NCI-H1105 treated with DMSO at 0.1 percent for 48 hours (cell line): ENCODE measurements at places on chromosomes 12 and 14.
A peak's percentile ranks its signal among the peaks of the same experiment; 100 is the strongest.

GRCh38 chr12:116665666-116666304 is 72.1 kb downstream of the SPRING1 start:
- no peak for DNase-seq

- DNase-seq = no peak
Measured at GRCh38 chr12:119826661-119827445, 50.3 kb downstream of the CIT start.

DNA sequence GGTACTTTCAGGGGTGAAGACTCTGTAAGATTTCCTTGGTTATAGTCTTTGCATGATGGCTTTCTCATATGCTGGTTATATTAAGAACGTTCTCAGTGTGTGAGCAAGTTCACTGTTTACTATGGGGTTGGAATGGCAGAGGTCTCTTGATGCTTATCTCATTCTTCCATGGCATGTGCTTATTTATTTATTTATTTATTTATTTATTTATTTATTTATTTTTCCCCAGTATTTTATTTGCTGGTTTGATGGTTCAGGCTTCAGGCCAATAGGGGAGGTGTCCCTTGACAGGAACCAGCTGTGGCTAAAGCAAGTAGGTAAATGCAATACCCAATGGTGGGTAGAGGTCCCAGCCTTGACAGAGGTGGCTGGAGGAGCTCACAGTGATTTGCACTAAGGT is 161.3 kb upstream of the GARIN6 start:
- no peak for DNase-seq

GRCh38 chr14:64787619-64788018 is 83.4 kb downstream of the PLEKHG3 start:
- no peak for DNase-seq

GRCh38 chr12:10128687-10129086 is 1.3 kb downstream of the CLEC7A start:
- no peak for DNase-seq

- DNase-seq = no peak
Measured at GRCh38 chr12:82415402-82415801, 57.1 kb downstream of the METTL25 start.

GRCh38 chr12:94261119-94261518 is 112.7 kb downstream of the PLXNC1 start:
- no peak for DNase-seq

- no peak for DNase-seq
Measured at GRCh38 chr12:21301-22189, 45.0 kb upstream of the IQSEC3 start.

- DNase-seq = no peak
Measured at GRCh38 chr14:49408187-49408933, 177.8 kb downstream of the RPS29 start.

GRCh38 chr14:67674480-67675218 is at the start of gene VTI1B:
Gene VTI1B, minus strand, starts transcription at chr14:67674632. Its CDS starts 143 bp downstream, at chr14:67674489.
- DNase-seq = peak; percentile 81

DNA sequence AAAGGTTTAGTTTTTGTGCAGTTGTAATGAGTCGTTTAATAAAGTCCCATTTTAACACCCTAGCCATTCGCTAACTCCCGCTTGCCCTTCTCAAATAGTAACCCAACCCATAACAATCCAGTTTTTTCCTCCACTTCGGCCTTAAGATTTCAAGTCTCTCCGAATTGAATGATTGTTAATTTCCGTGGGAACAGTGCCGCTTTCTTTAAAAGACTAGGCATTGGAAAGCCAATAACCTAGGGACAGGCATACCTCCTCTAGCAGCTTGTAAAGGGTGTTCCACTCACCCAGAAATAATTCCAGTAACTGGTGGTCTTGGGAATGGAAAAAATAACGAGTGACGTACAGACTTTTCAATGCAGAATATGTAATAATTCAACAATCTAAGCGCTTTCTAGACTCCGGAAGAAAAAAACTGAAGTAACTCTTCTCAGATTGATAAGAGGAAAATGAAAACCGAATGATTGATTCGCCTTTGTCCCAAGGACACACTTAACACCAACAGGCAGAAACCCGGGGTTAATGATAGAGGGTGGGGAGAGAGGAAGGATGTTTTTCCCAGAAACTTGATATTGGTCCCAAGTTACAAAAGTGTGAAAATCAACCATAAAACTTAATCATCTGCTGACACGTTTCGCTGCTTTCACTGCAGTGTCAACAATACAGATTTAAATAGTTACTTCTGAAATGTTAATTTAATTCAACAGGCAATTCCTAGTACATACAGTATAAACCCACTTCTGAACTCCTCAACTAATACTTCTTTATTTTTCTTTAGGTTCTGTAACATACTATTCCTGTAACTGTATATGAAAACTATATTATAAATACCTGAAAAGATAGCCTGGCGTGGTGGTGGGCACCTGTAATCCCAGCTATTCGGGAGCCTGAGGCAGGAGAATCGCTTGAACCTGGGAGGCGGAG is 1.0 kb upstream of the SINHCAF start:
- no peak for DNase-seq

- no peak for DNase-seq
Measured at GRCh38 chr12:107649661-107650061, 35.9 kb upstream of the PWP1 start.

DNA sequence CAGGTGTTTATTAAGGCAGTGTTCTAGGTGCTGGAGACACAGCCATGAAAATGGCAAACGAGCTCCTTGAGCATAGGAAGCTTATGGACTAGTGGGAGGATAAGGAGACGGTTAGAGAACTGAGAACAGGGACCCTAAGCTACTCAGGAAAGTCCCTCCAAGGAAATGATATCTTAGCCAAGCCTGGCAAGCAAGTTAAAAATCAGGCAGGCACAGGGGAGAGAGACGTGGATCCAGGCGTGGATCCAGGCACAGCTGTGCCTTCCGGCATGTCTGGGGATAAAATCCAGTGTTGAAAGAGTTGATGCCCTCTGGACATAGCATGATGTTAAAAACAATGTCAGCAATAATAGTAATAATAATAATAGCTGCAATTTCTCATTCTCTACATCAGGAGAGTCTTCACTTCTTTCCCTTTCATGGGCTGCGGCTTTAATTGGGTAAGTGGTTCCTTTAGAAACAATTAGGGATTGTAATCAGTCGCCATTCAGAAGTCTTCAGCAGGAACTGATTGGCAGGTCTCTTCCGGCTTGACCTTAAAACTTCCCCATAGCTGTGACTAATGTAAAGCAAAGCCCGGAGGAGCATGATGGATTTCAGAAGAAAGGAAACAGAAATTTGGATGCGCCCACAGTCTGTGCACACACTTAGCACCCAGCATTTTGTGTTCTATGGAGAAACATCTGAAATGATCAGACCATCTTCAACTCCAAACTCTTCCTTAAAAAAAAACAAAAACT is 230.2 kb downstream of the SLC41A2 start:
- no peak for DNase-seq

- DNase-seq = no peak
Measured at GRCh38 chr12:52221912-52222457, 11.1 kb upstream of the KRT7 start.

GRCh38 chr12:75877763-75878621 is 153.6 kb downstream of the PHLDA1 start:
- DNase-seq = peak; percentile 26

DNA sequence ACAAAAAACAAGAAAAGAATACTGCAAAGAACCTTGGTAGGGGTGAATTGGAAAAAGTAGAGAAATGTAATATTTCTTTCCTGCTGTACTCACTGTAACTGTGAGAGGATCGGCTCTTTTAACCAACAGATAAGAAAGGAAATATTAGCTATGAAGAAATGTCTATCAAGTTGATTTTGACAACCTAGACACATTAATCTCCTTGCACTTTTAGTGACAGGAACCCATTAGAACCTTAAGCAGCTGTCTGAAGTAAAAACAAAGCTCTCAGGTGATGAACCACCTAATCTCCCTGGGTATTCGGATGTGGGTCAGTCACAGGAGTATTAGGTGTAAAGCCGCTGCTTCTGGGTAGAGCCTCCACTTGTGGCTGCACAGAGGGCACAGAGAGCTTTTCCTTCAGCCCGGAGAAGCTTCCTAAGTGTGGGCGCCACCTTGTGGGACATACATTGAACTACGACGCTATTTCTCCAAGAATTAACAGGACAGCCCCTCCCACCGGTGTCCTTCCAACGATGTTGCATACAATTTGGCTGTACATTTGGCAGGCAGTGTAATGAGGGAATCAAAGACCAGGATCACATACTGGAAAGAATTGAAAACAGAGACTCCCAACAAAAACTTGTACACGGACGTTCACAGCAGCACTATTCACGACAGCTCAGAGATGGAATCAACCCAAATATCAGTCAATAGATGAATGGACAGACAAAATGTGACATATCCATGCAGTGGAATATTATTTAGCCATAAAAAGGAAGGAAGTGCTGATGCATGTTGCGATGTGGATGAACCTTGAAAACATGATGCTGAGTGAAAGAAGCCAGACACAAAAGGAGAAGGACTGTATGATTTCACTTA is 28.9 kb upstream of the MAPKAPK5 start:
- DNase-seq = peak; percentile 88

DNA sequence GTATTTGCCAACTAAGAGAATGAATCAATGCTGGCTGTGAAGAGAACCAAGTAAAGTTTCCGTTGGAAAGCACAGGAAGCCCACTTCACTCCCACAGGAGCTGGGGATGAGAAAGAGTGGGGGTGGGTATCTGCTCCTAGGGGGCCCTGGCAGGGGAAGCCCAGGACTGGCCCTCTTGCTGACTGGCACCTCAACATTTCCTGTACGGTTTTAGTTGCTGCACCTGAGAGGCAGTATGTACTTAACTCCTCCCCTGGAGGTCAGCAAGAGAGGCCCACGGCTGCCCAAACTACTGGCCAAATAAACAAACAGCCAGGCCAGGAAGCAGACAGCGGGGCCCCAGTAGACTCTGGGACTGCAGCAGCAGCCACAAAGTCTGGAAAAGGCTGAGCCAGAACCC is 33.8 kb upstream of the VWF start:
- no peak for DNase-seq

GRCh38 chr12:25107920-25108319 is 87.0 kb downstream of the DNAI7 start:
- DNase-seq = no peak

DNA sequence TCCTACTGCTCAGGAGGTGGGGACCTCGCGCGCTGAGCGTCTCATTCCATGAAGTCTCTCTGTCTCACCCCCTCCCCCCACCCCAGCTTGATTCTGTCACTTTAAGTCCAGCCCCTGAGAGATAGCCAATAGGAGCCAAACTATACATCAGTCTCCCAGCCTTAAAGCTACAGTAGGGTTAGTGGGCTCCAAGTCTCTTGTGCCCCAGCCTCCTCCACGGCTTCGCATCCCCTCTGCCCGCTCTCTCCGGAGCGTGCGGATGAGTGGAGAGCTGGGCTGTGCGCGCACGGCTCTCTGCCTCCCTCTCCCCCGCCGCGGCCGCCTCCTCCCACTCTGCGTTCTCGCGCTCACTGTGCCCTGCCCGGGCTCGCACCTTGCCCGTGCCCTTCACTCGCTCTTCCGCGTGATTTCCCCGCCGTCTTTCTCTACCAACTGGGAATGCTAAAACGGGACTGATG is at the start of gene ESRRB:
Gene ESRRB, plus strand, starts transcription at position 191 of the 458 bp plus-strand sequence. Its CDS starts 265 bp downstream, at position 456.
- DNase-seq = peak; percentile 62

GRCh38 chr12:39378341-39378740 is 64.6 kb downstream of the KIF21A start:
- no peak for DNase-seq

DNA sequence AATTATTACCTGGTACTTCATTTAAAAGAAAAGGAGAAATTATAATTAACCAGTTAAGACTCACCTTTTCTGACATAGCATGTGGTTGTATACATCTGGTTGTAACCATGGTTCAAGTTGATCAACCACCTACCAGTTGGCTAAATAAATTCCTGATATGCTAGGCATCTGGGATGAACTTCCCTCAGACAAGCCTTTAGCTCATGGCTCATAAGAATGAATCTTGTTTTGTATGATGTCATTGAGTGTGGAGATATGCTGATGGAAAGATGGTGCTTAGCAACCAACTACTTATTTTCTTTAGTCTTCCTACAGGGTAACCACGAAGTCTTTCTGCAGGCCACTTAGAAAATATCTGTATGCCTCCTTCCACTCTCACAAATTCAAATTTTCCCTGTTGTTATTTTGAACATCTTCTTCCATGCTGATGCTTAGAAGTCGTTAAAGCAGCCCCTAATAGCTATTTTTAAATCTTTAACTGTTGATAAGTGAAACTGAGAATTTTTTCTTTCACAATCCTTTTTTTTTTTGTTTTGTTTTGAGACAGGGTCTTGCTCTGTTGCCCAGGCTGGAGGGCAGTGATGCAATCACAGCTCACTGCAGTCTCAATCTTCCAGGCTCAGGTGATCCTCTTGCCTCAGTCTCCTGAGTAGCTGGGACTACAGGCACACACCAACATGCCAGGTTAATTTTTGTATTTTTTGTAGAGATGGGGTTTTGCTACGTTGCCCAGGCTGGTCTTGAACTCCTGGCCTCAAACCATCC is 51.9 kb upstream of the PTHLH start:
- DNase-seq = no peak

DNA sequence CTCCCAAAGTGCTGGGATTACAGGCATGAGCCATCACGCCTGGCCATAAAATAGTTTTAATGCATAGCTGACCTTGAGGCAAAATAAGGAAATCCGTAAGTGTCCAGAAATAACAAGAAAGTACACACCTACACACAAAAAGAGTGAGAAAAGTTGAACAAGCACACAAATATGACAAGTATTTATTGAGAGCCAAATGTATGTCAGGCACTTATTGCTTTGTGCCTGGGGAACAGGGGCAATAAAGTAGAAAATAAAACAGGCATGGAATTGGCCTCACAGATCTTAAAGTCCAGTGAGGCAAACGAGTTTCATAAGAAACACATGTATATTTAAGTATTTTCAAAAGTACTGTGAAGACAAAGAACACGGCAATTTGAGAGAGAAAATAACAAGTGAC is 103.7 kb downstream of the ERGIC2 start:
- no peak for DNase-seq

- no peak for DNase-seq
Measured at GRCh38 chr12:59122784-59123183, 202.5 kb upstream of the LRIG3 start.

GRCh38 chr14:102798926-102799325 is 21.7 kb downstream of the TRAF3 start:
- no peak for DNase-seq

DNA sequence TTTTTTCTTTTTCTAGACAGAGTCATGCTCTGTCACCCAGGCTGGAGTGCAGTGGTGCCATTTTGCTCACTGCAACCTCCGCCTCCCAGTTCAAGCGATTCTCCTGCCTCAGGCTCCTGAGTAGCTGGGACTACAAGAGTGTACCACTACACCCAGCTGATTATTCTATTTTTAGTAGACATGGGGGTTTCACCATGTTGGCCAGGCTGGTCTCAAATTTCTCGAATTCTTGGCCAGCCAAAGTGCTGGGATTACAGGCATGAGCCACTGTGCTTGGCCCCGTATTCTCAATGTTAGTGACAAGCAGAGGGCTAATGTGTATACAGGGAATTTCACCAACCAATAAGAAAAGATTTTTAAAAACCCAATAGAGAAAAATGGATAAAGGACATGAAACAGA is 8.4 kb downstream of the PLBD2 start:
- no peak for DNase-seq

GRCh38 chr14:70707138-70708038 is 65.7 kb downstream of the TTC9 start:
- DNase-seq = no peak

GRCh38 chr14:49982501-49982951 is 89.6 kb downstream of the ARF6 start:
- DNase-seq = no peak
